ENCODE measurements at places on chromosomes 11 and 22.

- no peak for DNase-seq
These were observed at the start of gene TMPRSS5 for GRCh38 chr11:113705871-113706655. Gene TMPRSS5, minus strand, starts transcription at chr11:113706308. Its CDS starts 84 bp downstream, at chr11:113706224.

- DNase-seq, result no peak
These were observed 984.7 kb downstream of the BRD1 start for GRCh38 chr22:48842976-48843375.

GRCh38 chr11:116984186-116984585 lies 114.0 kb downstream of the SIK3 start:
- DNase-seq, result no peak

DNA sequence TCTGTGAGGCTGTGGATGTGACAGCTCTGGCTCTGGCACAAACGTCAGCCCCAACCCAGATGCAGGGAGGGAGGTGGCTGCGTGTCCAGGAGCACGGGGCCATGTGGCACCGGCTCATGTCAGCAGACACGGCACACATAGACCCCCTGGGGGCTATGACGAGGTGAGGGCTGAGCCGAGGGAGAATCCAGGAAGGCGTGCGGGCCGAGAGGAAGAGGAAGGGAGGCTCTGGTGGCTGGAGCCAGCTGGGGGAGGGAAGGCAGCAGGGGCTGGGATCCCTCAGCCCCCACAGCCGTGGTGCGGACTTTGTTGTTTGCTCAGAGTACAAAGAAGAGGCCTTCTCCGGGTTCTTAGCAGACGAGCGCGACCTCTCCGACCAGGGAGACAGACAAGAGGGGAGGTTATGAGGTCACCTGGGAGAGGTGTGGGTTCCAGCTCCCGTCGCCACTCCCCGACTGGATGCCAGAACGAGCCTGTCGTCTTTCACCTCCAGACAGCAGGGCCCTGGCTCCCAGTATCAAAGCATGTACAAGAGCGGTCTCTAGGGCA lies 46.1 kb downstream of the CDKN1C start:
- no peak for DNase-seq

DNA sequence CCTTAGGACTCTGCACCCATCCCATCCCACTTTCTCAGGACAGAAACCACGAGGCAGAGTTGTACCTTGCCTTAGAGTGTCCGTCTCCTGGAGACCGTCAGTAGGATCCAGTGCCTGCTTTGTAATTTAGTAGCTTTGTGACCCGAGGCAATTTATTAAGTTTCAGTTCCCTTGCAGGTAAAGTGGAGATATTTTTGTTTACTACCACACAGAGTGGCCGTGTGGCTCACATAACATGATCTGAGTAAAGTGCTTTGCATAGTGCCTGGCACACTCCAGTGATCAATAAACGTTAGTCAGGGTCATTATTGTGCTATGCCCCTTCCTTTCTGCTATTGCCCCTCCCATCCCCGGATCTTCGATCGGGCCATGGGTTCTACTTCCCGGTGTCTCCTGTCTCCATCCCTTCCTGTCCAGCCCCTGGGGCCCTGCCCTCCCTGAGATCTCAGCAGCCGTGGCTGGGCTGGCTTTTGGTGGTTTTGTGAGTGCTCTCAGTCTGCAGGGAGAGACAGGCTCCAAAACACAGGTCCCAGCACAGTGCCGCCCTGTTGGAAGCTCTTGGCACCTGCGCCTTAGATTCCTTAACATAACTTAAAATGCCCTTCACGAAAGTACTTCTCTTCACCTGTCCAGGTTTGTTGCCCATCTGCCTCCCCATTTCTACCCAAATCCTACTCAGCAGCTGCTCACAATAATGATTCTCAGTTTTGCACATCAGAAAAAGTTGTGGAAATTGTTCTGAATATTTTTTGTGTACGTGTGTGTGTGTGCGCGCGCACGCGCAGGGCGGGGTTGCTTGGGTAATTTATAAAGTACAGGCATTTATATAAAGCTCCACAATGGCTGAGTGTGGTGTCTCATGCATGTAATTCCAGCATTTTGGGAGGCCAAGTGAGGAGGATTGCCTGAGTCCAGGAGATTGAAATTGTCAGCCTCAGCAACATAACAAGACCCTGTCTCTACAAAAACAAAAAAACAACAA lies 753.7 kb downstream of the NTM start:
- no peak for DNase-seq

DNA sequence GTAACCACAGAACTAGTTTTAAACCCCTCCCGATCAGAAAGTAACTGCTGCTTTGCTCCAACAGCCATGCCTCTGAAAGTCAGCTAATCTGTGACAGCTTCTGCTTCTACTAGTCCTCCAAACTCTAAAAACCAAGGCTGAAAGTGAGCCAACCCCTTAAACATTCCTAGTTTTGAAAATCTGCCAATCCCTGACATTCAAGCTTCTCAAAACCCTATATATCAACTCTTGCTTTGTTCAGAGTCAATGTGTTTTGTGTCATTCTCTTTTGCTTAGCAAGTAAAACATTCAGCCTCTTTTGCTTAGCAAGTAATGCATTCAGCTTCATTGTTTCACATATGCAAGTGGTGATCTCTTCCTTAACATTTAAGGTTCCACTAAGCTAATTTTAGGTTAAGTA lies 56.9 kb downstream of the ATG16L2 start:
- DNase-seq, result no peak

- no peak for DNase-seq
These were observed 1109.5 kb downstream of the BRD1 start for GRCh38 chr22:48717883-48718817.

GRCh38 chr11:77752516-77752915 lies 68.0 kb downstream of the RSF1 start:
- no peak for DNase-seq

DNA sequence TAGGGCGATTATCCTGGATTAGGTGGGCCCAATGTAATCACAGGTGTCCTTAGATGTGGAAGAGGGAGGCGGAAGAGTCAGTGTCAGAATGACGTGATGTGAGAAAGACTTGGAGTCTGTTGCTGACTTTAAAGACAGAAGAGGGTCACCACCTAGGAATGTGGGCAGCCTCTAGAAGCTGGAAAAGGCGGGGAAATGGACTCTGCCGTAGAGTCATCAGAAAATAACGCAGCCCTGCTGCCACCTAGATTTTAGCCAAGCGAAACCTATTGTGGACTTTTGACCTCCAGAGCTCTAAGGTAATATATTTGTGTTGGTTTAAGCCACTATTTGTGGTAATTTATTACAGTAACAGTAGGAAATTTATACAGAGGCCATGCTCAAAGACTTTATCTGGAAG lies 4.8 kb downstream of the DDX10 start:
- no peak for DNase-seq

- no peak for DNase-seq
These were observed 193.1 kb upstream of the LARGE1 start for GRCh38 chr22:34113381-34113780.

DNA sequence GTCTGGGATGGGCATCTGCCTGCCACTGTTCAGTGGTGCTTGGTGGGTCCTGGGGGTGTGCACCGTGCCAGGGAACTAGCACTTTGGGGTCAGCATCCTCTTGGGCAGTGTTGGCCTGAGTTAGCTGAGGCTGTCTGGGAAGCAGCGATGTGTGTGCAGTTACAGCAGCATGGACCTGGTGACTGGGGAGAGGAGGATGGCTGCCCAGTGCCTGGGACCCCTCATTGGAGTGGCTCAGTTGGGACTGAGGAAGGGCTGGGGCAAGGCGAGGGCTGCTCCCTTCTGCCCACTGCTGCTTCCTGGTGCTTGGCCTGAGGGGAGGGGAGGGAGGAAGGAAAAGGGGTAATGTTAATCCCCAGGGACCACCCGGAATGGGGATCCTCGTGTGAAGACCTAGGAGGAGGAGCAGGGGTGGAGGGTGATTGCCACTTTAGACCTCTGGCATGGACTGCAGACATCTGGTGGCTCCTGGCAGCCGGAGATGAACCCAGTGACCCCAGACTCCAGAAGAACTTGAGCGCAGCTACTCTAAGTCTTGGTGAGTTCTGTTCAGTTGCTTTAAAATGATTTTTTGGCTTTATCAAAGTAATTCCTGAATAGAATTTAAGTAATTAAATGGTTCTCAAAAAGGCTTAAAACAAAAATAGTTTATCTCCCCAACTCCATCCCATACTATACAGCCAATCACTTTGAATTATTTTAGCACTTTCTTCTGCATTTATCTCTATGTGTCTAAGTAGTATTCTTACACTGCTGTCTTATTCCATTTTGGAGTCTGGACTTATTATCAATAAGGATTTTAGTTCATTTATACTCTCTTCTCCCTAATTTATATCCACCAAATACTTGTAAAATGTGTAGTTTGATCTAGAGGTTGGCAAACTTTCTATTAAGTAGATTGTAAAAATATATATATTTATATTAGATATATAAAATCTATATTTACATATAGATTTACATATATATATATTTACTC lies 15.4 kb upstream of the TMEM191C start:
- DNase-seq, result no peak

GRCh38 chr22:20725987-20726558 lies 47.8 kb upstream of the SERPIND1 start:
- no peak for DNase-seq

DNA sequence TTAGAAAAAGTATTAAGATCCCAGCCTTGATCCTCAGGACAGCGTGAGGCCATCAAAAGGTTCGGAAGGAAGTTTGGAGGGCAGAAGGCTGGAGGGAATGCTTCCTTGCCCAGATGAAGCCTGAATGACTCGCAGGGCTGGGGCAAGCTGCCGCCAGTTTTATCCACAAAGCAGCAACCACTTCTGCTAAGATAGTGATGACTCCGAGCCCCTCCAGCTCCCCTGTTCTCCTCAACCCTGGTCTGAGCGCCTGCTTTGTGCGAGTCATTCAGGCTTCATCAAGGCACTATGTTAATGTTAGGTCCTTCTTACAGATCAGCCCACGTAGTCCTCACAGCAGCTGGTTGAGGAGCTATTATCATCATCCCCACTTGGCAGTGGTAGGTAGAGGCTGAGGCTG lies 158.8 kb downstream of the COMMD9 start:
- DNase-seq, result no peak

DNA sequence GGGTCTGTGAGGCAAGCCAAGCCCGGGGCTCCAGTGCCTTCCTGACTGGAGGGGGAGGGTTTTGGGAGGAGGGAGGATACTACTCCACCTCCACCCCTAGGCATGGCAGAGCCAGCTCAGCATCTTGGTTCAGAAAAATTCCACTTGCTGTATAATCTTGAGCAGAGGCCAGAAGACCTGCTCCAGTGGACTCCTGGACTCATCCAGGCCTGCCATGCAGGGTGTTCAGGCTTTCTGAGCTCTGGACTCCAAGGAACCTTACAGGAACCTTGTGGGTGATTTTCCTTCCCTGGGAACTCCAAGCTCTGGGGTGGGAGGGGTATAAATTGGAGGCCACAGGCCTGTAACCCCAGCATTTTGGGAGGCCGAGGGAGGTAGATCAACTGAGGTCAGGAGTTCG lies 9.4 kb downstream of the CSDC2 start:
- no peak for DNase-seq

GRCh38 chr11:70247042-70247709 lies 23.3 kb upstream of the PPFIA1 start:
- DNase-seq, result no peak

- no peak for DNase-seq
These were observed 60.3 kb upstream of the IGLL5 start for GRCh38 chr22:22827187-22827939.

- no peak for DNase-seq
These were observed 25.2 kb downstream of the OR51E2 start for GRCh38 chr11:4672470-4672869.

DNA sequence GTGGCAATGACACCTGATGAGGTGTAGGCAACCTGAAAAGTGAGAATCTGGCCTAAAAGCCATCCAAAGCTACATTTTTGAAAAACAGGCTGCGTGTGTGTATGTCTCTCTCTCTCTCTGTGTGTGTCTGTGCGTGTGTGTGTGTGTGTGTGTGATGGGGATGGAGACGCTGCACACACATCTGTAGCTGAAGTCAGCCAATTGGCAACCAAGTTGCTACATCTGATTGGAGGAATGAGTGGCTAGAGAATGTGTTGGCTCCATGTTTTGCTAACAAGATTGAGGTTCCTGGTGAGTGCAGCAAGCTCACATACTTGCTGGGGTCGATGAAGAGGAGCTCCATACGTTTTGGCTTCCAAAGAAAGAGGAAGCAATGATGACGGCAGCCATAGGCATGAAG lies 311.4 kb upstream of the NCAM1 start:
- DNase-seq, result no peak

- DNase-seq, result no peak
These were observed 194.2 kb upstream of the B3GAT1 start for GRCh38 chr11:134606251-134606650.

GRCh38 chr11:113841691-113842090 lies 33.7 kb downstream of the USP28 start:
- DNase-seq, result no peak

- DNase-seq, result no peak
These were observed 19.9 kb upstream of the SYT13 start for GRCh38 chr11:45305874-45306623.

DNA sequence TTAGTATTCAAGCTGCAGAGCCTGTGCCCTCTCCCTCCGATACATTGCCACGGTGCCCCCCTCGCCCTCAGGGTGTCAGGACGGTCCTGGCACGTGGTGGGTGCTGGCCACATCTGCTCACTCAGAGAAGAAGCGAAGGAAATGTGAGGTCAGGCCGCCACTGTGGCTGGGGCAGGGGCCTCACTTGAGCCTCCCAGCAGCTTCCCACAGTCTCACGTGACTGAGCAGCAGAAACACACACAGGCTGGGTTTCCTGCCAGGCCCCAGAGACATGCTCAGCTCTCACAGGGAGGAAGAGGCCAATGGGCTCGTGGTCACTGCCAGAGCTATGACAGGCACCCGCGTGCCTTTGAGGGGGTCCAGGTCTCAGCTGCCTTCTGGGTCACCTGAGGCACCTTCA lies 37.9 kb upstream of the PRR5 start:
- DNase-seq, result no peak

DNA sequence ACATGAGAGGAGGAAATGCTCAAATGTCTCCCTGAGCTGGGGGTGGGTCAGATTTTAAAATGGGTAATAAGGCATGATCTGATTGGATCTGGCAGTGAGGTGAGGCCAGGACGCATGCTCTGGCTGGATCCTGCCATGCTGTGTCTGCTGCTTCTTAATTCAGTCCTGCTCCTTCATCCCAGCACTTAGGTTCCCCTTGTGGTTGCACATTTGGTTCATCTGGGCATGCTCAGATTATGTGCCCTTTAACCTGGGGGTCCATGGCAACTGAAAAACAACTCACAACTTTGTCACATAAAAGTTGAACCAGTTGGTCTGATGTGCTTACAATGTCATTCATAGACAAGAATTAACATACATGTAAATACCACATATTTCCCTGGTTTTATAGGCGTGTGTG lies 67.9 kb downstream of the PIWIL4 start:
- DNase-seq, result no peak

DNA sequence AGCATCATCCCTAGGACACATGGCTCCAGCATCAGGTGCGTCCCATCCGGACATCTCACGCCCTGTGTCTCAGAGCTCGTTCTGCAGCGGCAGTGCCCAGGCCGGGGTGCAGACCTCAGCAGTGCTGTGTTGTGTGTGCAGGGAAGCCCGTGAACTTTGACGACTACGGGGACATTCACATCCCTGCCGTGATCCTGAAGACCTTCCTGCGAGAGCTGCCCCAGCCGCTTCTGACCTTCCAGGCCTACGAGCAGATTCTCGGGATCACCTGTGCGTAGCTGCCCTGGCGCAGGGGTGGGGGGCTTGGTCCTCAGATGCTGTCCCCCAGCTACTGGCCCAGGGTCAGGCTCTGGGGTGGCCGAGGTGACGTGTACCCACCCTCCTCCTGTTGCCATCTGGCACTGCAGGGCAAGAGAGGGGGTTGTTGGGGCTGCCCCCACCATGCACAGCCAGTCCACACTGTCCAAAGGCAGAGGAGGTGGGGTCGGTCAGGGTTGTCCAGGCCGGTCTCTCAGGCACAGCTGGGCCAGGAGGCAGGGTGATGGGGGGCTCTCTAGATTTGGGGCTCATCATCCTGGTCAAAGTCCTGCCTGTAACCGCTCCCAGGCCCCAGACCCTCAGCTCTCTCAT lies 96.5 kb downstream of the ARHGAP8 start:
- no peak for DNase-seq
